ENCODE measurements at places on chromosomes 12 and 14.

DNA sequence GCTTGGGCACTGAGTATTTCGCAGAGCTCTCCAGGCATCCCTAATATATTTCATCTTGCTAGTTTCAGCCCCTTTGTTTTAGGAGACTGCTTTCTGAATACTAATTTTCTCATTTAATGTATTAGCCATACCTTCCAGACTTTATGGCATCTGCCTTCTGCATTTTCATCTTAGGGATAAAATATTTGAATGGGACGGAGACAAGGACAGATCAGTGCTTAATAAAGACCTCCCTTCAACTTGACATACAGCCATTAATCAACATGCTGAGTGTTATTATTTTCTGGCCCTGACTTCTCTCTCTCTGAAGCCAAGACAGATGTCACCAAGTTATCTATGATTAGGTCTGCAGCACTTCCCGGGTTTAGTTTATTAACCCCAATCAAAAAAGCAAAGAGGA is 42.4 kb downstream of the CACNA2D4 start:
- DNase-seq: no peak

DNA sequence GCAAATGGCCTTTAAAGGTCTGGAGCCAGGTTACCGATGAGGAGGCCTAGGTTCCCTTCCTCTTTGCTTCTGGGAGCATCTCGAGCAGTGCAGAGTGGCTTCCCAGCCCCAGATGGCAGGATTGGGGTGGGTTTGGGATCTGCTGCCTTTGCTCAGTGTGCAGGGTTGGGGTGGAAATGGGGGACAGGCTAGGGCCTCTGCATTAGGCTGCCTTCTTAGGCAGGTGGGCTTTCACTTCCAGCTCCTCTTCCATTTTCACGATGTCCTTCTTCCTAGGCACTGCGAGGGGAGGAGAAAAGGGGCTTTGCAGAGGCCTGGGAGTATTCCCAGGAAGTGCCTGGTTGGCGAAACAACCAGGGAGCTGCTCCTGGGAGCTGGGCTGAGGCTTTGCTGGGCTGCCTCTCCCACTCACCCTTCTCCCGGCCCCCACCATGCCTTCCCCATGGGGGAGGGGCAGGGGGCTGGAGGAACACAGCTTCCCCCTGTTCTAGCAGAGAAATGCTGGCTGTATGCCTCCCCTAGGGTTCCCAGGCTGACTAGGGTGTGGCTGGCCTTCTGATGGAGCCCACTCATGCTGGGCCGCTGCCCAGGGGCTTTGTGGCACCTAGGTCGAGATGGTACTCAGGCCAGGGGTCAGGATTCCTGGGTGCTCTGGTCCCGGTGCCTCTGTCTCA is 2.4 kb downstream of the NR4A1 start:
- DNase-seq: peak; percentile 85

GRCh38 chr12:78038541-78038940 is 207.8 kb downstream of the NAV3 start:
- no peak for DNase-seq

DNA sequence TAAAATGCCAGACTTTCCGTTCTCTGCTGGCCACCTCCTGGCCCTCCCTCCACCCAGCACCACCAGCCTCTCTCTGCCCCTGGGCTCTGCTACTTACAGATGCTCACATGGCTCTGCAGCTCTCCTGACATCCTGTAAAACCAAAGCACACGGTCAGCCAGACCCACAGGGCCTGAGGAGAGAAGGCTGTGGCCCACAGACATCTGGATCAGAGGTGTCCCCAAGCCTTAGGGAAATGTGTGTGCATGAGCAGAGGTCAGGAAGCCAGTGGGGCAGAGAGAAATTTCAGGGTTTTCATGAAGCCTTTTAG is 11.5 kb downstream of the KRT77 start:
- DNase-seq: no peak

DNA sequence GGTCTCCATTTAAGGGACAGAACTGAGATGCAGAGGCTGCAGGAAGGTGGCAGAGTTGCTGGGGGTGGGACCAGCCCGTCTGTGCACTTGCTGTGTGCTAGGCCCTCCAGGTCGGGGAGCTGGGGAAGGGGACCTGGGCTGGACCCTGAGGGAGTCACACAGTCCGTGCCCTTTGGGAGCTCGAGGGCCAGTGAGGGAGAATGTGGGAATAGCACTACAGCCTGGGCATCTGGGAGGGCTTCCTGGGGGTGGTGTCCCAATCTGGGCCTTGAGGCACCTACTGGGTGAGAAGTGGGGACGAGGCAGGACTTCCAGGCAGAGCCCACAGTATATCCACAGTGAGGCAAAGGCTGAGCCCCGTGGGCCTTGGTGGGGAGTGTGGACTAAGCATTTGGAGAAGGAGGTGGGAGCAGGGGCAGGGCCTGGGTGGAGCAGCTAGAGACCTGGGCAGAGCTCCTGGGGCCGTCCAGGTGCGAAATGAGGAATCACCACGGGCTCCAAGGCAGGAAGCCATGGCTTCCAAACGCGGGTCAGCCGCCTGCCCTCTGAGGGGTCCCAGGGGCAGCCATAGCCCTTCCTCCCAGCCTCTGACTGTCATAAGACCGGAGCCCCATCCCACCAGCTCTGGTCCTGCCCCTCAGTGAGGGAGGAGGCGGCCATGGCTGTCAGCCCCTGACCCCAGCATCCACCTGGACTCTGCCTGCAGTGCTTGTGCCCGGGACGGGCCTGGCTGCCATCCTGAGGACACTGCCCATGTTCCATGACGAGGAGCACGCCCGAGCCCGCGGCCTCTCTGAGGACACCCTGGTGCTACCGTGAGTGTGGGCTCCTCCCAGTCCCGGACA is 6.6 kb downstream of the ASPG start:
- no peak for DNase-seq

GRCh38 chr14:28608851-28609828 is 157.4 kb upstream of the FOXG1 start:
- DNase-seq: no peak

DNA sequence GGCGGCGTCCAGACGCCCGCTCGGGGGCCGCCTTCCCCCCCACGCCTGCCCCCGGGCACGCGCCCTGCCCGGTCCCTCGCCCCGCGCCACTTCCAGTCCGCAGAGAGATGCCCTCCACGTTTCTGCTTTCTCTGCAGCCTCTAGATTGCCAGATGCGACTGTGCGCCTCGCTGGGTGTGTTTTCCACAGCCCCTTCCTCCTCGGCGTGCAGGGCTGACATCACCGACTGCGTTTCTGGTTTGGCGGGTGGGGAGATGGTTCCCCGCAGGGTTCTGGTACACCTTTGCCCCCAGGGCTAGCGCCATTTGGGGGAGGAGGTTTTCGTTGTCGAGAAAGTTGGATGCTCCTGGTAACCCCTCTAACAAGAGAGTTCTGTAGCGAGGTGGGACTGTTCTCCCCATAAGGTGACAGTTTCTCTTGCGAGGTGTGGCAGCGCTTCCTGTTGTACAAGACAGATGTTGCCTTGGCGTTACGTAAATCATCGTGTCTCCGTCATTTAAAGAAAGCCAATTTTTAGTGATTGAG is 1.5 kb downstream of the CALM1 start:
- DNase-seq: peak; percentile 81

DNA sequence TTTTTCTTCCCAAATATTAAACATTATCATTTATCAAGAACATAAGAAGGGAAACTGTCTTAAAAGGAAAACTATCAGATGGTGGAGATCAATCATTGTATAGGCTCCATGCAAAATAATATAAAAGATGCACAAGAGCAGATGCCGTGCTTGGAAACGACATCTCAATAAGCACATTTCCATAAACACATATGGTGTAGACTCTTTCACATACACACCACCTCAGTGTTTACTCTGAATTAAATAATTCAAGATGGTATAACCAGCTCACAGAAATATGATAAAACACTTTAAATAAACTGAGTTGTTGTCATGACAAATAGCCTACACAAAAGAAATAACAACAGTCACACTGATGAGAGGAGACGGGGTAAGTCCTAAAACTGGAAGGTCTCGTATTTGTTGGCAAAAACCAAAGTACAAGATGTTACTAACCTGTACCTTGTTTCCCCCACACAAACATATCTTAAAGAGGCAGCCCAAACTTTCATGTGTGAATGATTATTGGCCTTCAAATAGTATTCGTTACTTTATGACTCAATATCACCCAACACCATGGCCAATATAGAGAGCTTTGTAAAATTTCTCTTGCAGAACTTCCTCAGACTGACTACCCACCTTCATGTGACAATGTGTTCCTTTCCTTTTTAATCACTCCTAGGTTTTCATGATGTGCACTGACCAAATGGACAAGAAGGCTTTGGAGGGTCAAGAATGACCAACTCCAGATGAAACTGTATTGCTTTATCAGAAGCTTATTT is 48.6 kb upstream of the TMPO start:
- DNase-seq: no peak

- DNase-seq: peak; percentile 88
These were observed 213.1 kb downstream of the CHST11 start for GRCh38 chr12:104669851-104670337.

- DNase-seq: no peak
These were observed 24.0 kb downstream of the CCDC38 start for GRCh38 chr12:95918194-95918993.

GRCh38 chr12:126385785-126386184 is 1320.5 kb downstream of the AACS start:
- no peak for DNase-seq

DNA sequence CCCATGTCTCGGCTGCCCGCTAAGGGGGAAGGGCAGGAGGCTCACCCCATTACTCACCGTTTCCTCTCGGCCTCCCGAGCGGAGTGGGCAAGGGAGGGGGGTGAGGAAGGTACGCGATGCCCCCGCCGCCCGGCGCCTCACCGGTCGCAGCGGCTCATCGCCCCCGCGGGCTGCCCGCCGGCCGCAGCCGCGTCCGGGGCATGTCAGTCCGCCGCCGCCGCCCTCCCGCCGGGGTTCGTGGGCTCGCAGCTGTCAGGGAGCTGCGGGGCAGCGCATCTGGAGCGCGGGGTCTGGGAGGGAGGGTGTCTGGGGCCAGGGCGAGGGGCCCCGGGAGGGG is 461 bp downstream of the SLC8A3 start:
- DNase-seq: no peak

GRCh38 chr12:101947316-101947715 is 69.9 kb downstream of the DRAM1 start:
- DNase-seq: no peak

GRCh38 chr14:66369157-66369697 is 116.9 kb upstream of the CCDC196 start:
- no peak for DNase-seq

GRCh38 chr12:29889737-29890136 is 106.0 kb upstream of the TMTC1 start:
- peak; percentile 67 for DNase-seq

DNA sequence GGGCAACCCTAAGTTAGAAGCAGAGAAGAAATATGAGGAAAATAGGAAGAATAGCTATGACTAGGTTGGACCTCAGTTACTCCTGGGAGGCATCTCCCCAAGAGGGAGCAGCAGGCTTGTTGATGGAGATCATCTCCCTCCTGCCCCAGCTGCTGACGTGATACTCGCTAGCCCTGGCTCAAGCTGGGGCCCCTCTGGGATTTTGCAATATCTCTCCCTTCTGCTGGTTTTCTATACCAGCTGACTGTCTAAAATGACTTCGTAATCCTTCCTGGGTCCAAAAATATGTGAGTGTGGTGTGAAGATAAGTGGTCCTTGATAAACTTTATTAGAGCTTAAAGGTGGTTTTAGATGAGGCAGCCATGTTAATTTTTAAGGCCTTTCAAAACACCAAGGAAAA is 4.5 kb upstream of the HECTD4 start:
- no peak for DNase-seq

GRCh38 chr12:30877105-30877875 is 49.3 kb upstream of the TSPAN11 start:
- DNase-seq: no peak

DNA sequence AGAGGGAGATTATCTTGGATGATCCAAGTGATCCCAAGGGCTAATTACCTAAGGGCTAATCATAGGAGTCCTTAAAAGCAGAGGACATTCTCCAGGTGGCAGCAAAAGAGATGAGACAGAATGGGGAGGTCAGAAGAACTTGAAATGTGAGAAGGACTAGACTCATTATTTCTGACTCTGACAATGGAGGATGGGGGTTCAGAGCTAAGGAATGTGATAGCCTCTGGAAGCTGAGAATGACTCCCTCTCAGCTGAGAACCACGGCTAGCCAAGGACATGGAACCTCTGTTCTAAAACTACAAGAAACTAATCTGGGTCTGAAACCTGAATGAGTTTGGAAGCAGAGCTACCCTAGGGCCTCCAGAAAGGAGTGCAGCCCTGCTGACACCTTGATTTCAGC is 35.6 kb upstream of the ANKS1B start:
- DNase-seq: no peak

DNA sequence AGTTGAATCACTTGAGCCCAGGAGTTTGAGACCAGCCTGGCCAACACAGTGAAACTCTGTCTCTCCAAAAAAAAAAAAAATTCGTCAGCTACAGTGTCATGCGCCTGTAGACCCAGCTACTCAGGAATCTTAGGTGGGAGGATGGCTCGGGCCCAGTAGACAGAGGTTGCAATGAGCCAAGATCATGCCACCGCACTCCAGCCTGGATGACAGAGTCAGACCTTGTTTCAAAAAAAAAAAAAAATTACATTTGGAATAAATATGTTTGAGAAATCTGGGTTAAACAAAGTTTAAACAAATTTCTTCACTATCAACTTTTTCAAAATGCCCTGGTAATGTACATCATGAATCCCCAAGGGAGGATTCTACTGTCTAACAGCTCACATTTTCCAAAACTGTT is 187.0 kb upstream of the RASSF8 start:
- DNase-seq: no peak

- peak; percentile 72 for DNase-seq
These were observed 11.7 kb downstream of the TULP3 start for GRCh38 chr12:2902272-2902880.

DNA sequence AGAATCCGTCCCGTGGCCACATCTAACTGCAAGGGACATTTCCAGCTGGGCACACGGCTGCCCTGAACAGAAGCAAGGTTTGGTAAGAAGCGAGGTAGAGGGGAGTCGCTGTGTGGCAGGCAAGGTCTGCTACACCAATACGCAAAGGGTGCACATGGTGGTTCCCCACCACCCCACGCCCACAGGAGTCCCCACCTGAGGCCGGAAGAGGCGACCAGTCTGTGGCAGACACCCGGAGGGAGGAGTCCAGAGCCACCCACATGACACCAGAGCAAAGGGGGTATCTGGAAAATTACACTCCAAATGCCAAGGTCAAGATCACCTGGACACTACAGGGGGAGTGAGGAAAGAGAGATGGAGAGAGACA is 47.1 kb upstream of the GALNT9 start:
- peak; percentile 44 for DNase-seq

DNA sequence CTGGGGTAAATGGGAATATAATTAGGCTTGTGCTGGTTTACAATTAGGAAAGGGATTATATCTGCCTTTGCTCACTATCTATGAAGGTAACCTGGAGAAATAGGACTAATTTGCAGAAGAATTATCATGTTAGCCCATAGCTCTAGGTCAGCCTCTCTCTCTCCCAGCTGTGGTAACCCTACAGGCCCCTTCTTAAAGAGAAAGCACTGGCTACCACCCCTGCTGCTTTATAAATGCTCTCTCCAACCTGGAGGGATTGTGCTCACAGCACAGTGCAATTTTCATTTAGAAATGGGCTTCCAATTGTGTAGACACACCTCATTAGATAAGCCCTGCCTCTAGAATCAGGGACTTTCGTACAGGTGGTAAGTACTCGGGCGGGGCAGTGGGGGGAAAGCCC is 22.7 kb upstream of the MGST1 start:
- DNase-seq: no peak

Measured in sigmoid colon (tissue), 7 donors.